Activated CD4-positive, alpha-beta T cell treated with anti-CD3 and anti-CD28 coated beads for 24 hours (primary cell): ENCODE measurements at places on chromosomes 7 and 10.
A peak's percentile ranks its signal among the peaks of the same experiment; 100 is the strongest.

DNA sequence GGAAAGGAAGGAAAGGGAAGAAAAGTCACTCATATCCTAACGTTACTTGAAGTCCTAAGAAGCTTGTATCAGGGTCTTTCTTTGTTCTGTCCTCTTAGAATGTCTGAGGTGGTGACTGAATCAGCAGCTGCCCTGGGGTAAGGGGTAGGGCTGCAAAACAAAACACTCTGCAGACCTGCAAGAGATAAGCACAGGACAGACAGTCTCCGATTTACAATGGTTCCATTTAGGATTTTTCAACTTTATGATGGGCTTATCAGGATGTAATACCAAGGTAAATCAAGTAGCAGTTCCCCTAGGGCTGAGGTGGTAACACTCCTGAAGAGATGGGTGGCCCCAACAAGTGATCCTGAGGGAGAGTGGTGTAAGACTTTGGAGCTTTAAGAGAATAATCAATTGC lies 16.5 kb downstream of the KDM7A start:
- DNase-seq: no peak

DNA sequence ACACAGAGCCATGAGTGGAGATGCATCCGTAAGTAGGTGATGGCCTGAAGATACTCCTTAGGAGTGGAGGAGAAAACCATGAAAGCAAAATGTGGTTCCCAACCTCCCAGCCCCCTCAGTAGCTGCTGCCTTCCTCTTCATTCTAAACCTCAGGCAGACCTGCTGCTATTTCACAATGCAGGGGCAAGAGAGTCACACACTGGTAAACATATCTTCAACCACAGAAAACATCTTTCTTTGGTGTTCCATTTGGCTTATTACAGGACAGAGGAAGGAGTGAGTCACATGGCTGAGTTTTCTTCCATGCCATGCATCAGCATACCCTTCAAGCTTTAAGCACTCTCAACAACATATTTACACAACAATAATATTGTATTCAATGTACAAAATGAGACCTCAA lies 342.1 kb downstream of the BMPER start:
- no peak for DNase-seq

DNA sequence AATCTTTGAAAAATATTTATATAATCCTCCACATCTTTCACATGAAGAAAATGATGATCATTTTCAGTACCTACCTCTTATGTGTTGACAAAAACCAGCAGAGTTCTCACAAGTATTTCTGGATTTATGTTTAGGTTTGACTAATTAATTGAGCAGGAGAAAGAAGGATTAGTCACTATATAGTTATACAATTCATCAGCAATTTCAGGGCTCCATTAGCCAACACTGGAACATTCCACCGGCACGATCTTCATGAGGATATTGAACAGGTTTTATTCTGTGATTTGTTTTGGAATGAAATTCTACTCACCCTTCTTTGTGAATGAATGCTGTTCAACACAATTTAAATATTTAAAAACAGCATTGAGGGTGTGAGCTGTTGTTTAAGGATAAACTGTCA lies 163.2 kb downstream of the SEM1 start:
- no peak for DNase-seq

- no peak for DNase-seq
Observed at GRCh38 chr7:35463176-35463700, 209.3 kb upstream of the TBX20 start.

DNA sequence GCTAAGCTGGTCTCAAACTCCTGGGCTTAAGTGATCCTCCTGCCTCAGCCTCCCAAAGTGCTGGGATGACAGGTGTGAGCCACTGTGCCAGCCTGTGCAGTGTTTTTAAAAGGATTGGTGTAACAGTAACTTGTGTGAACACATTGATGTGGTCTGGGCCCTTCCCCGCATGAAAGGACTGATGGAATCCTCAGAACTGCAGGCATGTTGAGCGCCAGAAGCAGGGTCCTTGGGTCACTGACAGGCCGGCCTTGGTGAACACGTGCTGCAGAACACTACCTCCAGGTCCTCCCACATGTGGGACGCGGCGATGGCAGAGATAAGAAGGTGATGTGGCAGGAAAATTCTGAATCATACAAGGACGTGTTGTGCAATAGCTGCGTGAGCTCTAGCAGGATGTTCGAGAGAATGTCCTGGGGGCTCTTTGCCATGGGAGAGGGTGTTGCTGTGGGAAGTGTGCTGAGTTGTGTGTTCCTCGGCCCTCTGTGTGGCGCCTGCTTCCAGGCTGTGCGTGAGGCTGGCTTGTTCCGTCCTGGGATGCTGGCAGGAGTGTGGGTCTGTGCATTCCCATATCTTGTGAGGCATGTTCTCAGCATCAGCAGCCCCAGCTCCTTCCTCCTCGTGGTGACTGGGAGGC lies 68.2 kb downstream of the DNAJB6 start:
- DNase-seq: no peak

DNA sequence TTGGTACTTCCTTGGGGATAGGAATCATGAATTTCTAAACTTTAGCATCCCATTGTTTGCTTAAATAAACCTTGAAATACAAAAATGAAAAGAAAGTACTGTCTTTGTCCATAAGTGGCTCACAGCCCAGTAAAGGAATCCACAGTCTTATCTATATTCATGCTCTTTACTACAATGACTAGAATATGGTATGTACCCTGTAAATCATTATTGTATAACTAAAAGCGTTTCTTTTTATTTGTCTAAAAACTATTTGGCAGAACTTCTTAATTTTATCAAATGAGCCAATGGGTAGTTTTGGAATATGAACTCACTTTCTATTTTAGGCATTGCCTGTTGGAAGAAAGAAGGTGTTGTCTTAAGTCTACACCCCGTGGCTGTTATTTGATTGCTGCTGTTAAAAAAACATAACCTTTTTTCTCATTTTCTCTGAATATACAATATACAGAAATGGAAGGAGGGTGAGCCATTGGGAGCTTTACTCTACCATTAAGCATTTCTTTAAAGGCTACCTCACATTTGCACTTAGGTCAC lies 12.4 kb upstream of the STRIP2 start:
- DNase-seq: no peak

DNA sequence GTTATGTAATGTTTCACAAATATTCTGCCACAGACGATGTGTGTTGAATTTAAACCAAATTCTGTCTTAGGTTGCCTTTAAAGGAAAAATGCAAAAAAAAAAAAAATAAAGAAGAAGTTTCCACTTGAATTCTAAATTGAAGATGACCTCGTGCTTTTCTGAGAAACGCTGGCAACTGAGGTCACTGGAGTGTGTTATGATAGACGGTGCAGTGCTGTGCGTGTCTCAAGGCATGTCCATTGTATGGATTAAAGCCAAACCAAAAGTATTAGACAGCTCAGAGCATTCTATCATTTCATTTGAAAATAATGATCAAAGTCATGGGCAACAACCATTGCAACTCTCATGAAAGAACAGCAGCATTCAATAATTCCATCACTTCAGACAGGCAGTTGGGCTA lies 483.9 kb downstream of the GRM8 start:
- no peak for DNase-seq

DNA sequence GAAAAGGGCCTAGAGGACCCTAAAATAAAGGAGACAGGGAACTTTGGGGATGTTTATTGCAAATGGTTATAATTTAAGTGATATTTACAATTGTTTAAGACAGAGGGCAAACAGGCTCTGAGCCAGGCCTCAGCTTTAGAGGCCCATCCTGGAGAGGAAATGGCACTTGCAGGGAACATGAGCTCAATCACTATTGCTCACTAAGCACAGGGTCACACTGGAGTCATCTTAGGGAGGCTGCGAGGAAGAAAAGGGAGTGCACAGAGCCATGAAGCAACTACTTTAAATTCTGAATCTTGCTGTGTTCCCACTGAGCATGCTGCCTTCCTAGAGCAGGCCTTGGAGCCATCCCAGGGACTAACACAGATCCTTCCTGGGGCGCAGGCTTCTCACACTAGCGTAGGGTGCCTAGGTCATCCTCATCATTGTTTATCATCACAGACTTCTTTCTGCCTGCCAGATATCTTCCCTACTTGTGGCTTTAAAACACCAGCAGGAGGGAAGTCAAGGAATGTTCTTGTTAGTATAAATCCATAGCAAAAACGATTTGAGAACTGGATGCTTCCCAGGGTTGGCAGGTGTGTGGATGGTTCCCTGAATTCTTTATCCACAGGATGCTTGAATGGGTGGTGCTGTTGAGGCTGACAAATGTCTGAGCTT lies 12.7 kb upstream of the DNAJB12 start:
- no peak for DNase-seq

GRCh38 chr7:150357270-150357669 lies 11.4 kb upstream of the REPIN1 start:
- peak; percentile 37 for DNase-seq

GRCh38 chr7:37208528-37208927 lies 240.1 kb downstream of the ELMO1 start:
- DNase-seq: no peak

DNA sequence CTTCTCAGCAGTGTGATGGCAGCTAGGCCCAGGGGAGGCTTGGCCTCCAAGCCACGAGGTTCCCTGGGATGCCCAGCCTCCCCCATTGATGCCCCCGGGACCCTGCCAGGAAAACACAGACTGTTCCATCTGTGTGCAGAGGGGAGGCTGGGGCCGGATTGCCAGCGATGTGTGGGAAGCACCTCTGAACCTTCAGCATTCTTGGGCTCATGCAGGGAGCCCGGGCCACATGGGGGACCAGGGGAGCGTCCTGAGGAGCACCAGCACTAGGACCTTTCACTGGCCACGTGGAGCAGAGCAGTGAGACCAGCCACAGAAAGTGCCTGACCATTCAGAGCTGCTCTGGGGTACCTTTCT lies 2.6 kb downstream of the IMPDH1 start:
- no peak for DNase-seq

- no peak for DNase-seq
Observed at GRCh38 chr7:116598861-116599260, 73.1 kb upstream of the MET start.
